ENCODE measurements at places on chromosomes 13 and 19. TPM values are rescaled to one million over a fixed set of nuclear protein-coding genes. Genes with fewer than 3 reads are reported as not detected.

DNA sequence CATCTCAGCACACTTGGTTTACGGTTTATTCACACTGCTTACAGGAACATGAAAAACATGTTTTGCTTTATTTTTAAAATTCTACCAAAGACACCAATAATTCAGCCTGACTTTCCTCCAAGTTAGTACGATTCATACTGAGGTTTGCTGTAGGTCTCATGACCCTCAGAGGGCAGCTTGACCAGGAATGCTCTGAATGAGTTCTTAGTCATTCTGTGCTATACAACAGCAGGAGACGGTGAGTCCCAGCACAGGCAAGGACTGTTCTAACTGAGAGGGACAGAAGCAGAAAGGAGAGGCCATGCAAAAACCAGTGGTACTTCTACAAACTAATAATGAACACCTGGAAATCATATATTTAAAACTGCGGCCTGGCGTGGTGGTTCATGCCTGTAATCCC is 6.4 kb downstream of the GRTP1 start:
- DNase-seq: no peak

Gene CERS1
- total RNA-seq: 8.4 TPM

DNA sequence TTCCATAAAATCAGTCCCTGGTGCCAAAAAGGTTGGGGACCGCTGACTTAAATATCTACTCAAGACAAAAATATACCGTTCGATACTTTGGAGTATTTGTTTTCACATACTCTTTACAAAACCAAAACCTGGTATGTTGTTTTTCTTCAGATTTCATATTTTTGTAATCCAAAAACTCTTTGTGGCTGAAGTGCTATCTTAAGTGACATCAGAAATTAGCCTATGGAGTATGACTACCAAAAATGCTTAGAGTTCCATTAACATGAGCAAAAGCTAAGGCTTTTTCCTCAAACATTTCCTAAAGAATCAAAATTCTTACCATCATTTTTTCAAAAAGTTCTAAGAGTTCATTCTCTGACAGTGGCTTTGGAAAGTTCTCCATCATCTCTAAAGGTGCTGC is 52.0 kb downstream of the DIAPH3 start:
- DNase-seq: no peak

DNA sequence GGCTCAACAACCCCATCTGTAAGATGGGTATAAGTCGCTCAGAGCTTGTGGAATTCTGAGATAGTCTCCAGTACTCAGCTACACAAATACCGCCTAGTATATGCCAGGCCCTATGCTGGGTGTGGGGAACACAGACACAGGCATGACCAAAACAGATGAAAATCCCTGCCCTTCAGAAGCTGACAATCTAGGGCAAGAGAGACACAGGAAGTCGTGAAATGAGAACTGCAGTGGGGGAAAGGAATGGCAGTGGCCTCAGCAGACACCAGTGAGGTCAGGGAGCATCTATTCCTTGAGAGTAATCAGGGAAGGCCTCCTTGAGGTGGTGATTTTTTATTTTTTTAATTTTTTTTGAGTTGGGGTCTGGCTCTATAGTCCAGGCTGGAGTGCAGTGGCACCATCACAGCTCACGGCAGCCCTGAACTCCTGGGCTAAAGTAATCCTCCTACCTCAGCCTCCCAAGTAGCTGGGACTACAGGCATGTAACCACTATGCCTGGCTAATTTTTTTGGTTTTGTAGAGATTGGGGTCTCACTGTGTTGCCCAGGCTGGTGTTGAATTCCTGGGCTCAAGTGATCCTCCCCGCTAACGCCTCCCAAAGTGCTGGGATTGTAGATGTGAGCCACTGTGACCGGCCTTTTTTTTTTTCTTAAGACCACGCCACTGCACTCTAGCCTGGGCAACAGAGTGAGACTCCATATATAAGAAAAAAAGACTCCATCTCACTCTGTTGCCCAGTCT is 3.2 kb downstream of the TMIGD2 start:
- DNase-seq: no peak

DNA sequence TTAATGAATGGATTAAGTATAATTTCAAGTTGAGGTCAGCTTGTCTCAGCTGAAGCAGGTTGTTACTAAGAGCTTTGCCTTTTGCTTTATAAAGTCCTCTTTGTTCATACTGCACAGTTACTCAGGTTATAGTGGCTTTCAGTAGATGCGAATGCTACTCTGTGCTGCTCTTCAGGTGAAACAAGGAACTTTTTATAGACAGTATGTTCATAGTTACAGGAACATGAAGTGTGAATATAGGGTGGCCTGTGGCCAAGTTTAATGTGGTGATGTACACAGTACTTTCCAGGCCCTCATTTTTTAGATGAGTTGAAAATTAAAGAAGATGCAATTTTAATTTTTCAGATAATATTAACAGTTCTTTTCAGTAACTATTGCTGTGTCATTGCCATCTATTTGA is 20.8 kb downstream of the SUGT1 start:
- no peak for DNase-seq

GRCh38 chr13:39263531-39263930 is 225.3 kb downstream of the NHLRC3 start:
- DNase-seq: no peak

Gene APC2
- 0.59 TPM for total RNA-seq

Gene MBD3L3
- total RNA-seq: not detected

- no peak for DNase-seq
Measured at GRCh38 chr13:76538004-76538403, 348.2 kb downstream of the KCTD12 start.

DNA sequence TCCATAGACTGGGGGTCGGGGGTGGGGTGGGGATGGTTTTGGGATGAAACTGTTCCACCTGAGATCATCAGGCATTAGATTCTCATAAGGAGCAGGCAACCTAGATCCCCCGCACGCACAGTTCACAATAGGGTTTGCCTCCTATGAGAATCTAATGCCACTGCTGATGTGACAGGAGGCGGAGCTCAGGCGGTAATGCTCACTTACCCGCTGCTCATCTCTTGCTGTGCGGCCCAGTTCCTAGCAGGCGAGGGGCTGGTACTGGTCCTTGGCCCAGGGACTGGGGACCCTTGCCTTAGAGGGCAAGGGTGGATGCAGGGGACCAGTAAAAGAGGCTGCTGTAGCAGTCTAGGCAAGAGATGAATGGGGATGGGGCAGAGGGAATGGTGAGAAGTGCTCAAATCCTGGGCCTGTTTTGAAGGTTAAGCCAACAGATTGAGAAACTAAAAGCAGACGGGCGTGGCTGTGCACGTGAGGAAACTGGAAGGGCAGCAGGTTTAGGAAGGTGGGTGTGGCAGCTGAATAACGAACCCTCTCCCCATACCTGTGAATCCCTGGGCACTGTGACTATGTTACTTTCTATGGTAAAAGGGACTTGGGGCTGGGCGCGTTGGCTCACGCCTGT is 1.5 kb upstream of the ERICH4 start:
- DNase-seq: no peak

DNA sequence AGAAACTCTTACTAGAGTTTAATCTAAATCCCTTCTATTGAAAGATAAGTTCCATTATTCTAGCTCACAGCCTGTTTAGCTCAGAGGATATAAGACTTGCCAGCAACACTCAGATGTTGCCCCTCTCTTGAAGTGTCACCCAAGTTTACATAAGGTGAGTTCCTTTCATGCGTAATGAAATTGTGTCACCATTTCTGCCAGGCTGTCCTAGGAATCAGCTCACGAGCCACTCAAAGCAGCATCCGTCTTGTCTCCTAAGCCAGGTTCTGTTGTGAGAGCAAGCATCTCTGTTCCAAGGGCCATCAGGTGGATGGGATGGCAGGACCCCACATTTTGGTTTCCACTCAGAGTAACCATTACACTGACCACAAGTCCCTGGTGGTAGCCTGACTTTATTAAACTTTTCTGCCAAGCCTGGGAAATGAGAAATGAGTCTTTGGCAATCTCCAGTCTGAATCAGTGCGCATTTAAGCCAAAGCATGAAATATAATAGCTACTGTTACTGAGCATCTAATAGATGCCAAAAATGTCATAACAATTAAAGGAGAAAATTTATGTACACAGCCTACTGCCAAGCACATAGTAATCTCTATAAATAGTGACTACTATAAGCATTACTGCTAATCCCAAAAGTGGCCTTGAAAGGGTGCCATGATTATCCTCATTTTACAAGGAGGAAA is 179.6 kb upstream of the MIR17HG start:
- DNase-seq: peak; percentile 5

GRCh38 chr13:32851083-32852069 is 164.8 kb upstream of the KL start:
- no peak for DNase-seq

- no peak for DNase-seq
Measured at GRCh38 chr13:111111376-111111937, 3.7 kb upstream of the ARHGEF7 start.

DNA sequence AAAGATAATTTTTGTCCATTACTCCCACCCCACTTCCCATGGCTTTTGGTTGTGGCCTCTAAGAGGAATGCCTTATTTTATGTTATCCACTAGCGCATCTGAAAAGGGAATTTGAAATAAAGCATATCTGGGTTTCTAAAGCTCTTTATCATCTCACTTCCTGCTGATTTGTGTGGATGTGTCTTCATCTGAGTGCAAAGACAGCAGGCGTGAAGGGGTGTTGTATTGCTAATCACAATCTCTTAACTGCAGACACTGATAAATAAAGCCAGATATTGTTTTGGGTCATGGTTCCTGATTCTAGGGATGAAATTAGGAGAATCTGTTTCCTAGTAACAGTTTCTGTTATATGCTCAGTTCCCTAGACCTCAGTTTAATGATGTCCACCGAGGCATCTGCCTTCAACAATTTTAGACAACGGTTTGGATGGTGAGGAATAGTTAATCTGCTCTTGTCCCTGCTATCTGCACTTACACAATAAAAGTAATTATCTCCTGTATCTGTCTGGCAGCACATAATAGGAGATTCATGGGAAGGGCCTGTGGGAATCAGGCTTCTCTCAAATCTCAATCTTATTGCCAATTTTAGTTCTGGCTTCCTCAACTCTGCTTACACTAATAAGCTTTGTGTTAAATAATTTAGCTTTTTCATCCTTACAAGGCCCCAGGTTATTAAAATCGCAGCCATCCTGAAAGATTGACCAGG is 517.9 kb upstream of the ATXN8OS start:
- DNase-seq: no peak

GRCh38 chr19:3012621-3013262 is 16.3 kb downstream of the TLE2 start:
- DNase-seq: no peak

DNA sequence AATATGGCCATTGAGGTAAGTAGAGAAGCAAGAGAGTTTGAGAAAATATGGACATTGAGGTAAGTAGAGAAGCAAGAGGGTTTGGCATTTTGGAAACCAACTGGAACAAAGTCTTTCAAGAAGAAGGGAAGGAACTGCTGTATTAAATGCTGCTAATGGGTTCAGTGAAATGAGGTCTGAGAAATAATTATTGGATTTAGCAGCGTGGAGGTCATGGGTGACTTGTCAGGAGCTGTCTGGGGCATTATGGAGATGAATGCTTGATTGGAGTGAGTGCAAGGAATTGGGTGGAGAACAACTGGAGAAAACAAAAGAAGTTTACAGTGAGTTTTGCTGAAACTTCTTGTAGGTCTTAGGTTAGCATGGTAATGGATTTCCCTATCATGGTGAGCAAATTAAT is 232.3 kb downstream of the ATP8A2 start:
- DNase-seq: no peak

GRCh38 chr19:49684251-49684982 is 5.0 kb upstream of the ADM5 start:
- DNase-seq: no peak

Gene ATXN8OS
- not detected for total RNA-seq

Gene KPNA3
- total RNA-seq: 46.6 TPM

DNA sequence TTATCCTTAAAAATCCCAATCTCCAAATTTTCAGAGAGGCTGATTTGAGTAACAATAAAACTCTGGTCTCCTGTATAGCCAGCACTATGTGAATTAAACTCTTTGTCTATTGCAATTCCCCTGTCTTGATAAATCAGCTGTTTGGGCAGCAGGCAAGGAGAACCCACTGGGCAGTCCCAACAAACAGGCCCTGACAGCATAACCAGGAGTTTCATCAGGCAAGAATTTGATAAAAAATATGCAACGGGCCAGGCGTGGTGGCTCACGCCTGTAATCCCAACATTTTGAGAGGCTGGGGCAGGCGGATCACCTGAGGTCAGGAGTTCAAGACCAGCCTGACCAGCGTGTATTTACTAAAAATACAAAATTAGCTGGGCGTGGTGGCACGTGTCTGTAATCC is 42.1 kb downstream of the STK24 start:
- no peak for DNase-seq

GRCh38 chr19:5152767-5153532 is 184.0 kb downstream of the KDM4B start:
- no peak for DNase-seq

DNA sequence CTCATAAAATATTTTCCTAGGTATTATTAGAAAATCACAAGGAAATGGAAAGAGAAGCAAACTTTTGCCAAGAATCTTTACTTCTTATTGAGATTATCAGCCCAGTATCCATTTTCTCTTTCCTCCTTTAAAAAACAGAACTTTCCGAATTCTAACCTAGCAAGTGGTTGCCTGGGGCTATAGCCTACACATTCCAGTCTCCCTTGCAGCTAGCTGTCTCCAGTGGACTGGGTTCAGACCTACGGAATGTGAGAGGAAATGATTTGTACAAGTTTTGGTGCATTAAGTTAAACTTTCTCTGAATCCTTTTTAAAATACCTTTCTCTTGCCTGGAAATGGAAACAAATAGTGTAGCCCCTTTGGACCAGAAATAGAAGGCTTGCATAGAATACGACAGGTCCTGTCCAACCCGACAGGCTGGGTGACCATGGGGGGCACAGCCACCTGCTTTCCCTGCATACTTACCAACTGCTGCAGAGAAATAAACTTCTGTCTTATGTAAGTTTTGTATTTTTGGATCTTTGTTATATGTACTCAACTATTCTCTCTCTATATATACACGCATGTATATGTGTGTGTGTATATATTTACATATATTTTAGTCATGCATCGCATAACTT is 185.9 kb downstream of the NALCN start:
- DNase-seq: no peak

DNA sequence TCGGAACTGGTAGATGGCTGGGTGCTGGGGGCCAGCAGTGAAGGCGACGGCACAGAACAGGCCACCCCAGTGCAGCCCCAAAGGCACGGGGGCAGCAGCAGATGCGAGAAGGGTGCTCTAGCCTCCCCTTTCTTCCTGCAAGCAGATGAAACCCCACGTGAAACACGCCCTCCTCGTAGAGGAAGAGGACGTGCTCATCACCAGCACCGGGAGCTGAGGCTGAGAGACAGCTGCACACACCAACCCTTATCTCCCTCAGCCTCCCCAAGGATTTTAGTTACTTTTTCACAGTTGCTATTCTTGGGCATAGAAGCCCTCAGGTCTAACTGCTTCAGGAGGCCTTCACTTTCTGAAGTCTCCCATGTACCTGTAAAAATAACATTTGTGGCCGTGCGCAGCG is 11.9 kb downstream of the ZNF787 start:
- DNase-seq: no peak

Gene NLRP9
- total RNA-seq: not detected

GRCh38 chr13:107867701-107868661 is 347.4 kb downstream of the LIG4 start:
- DNase-seq: peak; percentile 53

Gene ELSPBP1
- not detected for total RNA-seq
